ENCODE measurements at places on chromosomes 3 and 15. TPM values are rescaled to one million over a fixed set of nuclear protein-coding genes. Genes with fewer than 3 reads are reported as not detected.

Gene LRRC31
- total RNA-seq, result not detected

Gene CP
- total RNA-seq, result 7.2 TPM

Gene EFHB
- 0.88 TPM for total RNA-seq

Gene SLC28A2
- not detected for total RNA-seq

Gene LXN
- total RNA-seq, result 13.7 TPM

Gene GP5
- total RNA-seq, result not detected

Gene TRAT1
- not detected for total RNA-seq

Gene ZCWPW2
- total RNA-seq, result not detected

Gene QRICH1
- 76.4 TPM for total RNA-seq

Gene CCR8
- not detected for total RNA-seq

Gene MYO5C
- 6.4 TPM for total RNA-seq

Gene SLC2A2
- not detected for total RNA-seq

Gene TMCO5A
- not detected for total RNA-seq

Gene NR1I2
- not detected for total RNA-seq

Gene ACAA1
- 28.1 TPM for total RNA-seq

Gene ARHGAP31
- 22.0 TPM for total RNA-seq

Gene CHRD
- total RNA-seq, result 3.3 TPM

Gene PPIB
- total RNA-seq, result 163 TPM

Gene PODXL2
- total RNA-seq, result 7.1 TPM

Gene DOCK3
- total RNA-seq, result 2.0 TPM

Gene GHSR
- not detected for total RNA-seq

Gene TEX9
- 6.0 TPM for total RNA-seq

Gene POLQ
- 0.44 TPM for total RNA-seq

Gene CACNA2D2
- total RNA-seq, result 1.4 TPM

Gene DENND4A
- total RNA-seq, result 16.4 TPM

Gene FBLN2
- total RNA-seq, result 51.6 TPM

Gene EBLN2
- total RNA-seq, result 1.3 TPM

Gene BUB1B
- 1.9 TPM for total RNA-seq

Gene FAM227B
- 6.9 TPM for total RNA-seq

Gene CCDC32
- total RNA-seq, result 25.3 TPM

Gene GOLGA8Q
- total RNA-seq, result 1.3 TPM

Gene IMPG2
- total RNA-seq, result 0.11 TPM

Gene CHST2
- total RNA-seq, result 4.1 TPM

Gene HES1
- 293 TPM for total RNA-seq

Gene TMC3
- total RNA-seq, result 0.10 TPM

Gene GALNT15
- total RNA-seq, result 93.0 TPM

Gene POU1F1
- not detected for total RNA-seq

Gene MEF2A
- total RNA-seq, result 71.9 TPM

Gene MSL2
- total RNA-seq, result 31.9 TPM

Gene QARS1
- total RNA-seq, result 459 TPM

Gene PHC3
- 31.9 TPM for total RNA-seq

Gene NR2C2
- total RNA-seq, result 43.4 TPM

Gene TMEM108
- total RNA-seq, result 0.54 TPM

Gene STRIT1
- not detected for total RNA-seq

Gene CCR2
- total RNA-seq, result 1.3 TPM

Gene CYP11A1
- total RNA-seq, result not detected

Gene SI
- not detected for total RNA-seq

Gene MORC1
- total RNA-seq, result not detected

Gene TMPRSS7
- total RNA-seq, result 0.29 TPM

Gene ISLR
- 28.4 TPM for total RNA-seq

Gene ONECUT1
- total RNA-seq, result not detected

Gene KBTBD13
- not detected for total RNA-seq

Gene CFAP161
- total RNA-seq, result not detected

Gene MYRIP
- 2.9 TPM for total RNA-seq

Gene OXTR
- total RNA-seq, result 0.19 TPM

Gene CSPG5
- total RNA-seq, result 3.2 TPM

All from lower leg skin (tissue), 4 donors.